ENCODE measurements at places on chromosomes 4 and X.

DNA sequence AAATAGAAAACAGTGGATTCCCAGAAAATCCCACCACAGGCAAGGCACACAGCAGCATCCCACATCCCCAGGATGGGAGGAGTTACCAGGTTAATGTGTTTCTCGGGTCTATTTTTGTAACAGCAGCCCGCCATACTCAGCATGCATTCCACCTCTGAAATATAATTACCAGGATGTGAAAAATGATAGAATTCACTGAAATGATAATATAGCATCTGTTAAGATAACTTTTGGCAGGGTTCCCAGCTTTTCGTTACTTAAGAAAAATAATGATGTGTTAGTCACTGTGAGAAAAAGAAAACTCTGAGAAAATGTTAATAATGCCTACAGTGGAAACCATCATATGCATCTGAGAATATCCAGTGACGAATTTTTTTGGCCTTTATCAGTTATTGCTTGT is 87.1 kb downstream of the VCX2 start:
- no peak for DNase-seq

- DNase-seq, result no peak
These were observed 91.4 kb downstream of the ANXA3 start for GRCh38 chr4:78642934-78643333.

- DNase-seq, result no peak
These were observed 145.1 kb downstream of the TBL1X start for GRCh38 chrX:9609987-9610386.

DNA sequence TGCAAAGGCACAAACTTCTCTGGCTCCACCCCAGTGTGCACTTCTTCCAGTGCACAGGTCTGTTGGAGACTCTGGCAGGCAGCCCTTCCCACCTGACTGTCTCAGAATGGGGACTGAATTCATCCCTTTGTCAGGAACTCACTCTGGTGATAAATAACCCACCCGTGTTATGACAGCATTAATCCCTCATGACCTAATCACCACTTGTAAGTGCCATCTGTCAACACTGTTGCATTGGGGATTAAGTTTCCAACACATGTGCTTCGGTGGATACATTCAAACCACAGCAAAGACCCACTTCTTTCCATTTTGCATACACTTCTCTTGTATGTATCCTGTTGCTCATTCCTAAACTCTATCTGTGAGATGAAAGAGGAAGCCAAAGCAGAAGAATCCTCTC is 1002.9 kb upstream of the IGFBP7 start:
- DNase-seq, result no peak

DNA sequence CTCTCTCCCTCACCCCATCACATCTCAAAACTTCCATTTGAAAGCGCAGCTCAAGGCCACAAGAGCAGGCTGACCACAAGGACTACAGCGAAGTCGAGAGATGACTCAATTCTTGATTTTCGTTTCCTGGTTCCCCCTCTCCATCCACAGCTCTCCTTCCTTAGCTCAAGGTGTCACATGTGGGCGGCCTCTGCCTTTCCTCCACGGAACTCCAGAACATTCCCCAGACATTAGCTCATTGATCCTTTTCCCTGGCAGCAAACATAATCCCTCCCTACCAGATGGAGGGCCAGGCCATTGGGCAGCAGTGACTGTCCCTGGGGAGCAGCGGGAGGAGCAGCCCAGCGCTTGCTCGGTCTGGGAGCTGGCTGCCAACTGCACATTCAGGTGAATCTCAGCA is 56.3 kb downstream of the CCDC149 start:
- no peak for DNase-seq

GRCh38 chrX:57156397-57157049 is 19.3 kb upstream of the SPIN2A start:
- no peak for DNase-seq

GRCh38 chrX:530726-531610 is 99.6 kb upstream of the SHOX start:
- DNase-seq, result no peak

- DNase-seq, result no peak
These were observed 28.2 kb downstream of the NELFA start for GRCh38 chr4:1980561-1981041.

GRCh38 chrX:31223817-31224216 is 152.0 kb upstream of the FTHL17 start:
- no peak for DNase-seq

DNA sequence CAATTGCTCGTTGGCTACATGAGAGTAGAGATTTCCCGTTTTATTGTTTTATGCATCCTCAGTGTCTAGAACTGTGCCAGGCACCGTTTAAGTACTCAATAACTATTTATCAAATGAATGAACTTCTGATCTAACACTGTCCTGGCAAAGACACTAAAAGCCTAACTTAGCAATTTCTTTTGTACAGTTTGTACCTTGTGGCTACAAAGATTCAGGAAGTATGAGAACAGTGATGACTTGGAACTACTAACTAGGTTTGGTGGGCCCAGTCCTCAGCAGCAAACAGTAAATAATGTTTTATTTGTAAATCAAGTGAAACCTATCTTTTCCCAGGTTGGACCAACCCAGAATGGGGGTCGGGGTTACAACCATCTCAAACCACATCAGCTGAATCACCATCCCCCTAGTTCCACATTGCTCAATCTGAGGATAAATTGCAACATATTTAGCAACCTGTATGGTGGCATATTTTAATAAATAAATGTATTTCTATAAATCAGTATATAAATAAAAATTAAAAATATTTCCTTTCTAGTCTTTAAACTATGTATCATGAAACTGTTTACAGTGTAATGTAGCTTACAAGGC is 12.3 kb upstream of the SCRG1 start:
- DNase-seq, result no peak

DNA sequence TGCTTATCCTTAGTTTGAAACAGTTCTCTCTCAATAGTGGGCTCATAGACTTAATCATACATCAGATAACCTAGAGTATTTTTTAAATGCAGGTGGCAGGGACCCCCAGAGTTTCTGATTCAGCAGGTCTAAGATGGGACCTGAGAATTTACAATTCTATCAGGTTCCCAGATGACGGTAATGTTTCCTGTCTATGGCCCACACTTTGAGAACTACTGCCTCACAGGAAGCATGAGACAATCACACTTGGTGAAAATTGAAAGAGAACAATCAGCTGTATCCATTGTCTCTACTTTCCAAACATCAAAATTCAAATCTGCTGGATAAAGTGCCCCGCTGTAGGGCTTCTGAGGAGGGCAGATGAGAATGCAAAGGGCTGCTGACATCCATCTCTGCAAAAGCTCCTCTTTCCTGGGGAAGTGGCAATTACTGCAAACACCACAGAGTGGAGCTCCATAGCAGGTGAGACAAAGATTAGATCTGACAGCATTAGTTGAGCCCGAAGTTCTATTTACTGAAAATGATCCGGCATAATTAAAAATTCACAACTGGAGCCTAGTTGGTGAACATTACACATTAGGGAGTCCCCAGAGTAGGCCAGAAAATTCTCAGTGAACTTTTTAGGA is 187.8 kb upstream of the MBNL3 start:
- no peak for DNase-seq

DNA sequence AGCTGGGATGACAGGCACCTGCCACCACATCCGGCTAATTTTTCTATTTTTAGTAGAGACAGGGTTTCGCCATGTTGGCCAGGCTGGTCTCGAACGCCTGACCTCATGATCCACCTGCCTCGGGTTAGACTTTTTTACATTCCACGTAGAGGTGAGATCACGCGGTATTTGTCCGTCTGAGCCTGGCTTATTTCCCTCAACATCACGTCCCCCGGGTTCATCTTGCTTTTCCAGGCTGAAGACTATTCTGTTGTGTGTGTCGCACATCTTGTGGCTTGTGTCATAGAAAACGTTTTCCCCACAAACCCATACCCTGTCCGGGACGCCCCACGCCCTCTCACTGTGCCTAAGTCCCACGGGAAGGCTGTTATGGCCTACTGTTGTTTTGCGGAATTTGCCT is 185.3 kb downstream of the CRLF2 start:
- no peak for DNase-seq

DNA sequence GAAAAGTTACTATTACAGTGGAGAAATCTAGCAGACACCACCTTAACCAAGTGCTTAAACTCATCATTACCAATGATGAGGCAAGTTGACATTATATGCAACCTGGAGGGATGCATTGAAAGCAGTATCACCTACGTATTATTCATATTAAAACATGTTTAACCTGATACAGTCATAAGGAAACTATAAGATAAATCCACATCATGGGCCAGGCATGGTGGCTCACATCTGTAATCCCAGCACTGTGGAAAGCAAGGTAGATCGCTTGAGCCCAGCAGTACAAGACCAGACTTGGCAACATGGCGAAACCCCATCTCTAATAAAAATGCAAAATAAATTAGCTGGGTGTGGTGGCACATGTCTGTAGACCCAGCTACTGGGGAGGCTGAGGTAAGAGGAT is 22.3 kb upstream of the INTU start:
- DNase-seq, result no peak

DNA sequence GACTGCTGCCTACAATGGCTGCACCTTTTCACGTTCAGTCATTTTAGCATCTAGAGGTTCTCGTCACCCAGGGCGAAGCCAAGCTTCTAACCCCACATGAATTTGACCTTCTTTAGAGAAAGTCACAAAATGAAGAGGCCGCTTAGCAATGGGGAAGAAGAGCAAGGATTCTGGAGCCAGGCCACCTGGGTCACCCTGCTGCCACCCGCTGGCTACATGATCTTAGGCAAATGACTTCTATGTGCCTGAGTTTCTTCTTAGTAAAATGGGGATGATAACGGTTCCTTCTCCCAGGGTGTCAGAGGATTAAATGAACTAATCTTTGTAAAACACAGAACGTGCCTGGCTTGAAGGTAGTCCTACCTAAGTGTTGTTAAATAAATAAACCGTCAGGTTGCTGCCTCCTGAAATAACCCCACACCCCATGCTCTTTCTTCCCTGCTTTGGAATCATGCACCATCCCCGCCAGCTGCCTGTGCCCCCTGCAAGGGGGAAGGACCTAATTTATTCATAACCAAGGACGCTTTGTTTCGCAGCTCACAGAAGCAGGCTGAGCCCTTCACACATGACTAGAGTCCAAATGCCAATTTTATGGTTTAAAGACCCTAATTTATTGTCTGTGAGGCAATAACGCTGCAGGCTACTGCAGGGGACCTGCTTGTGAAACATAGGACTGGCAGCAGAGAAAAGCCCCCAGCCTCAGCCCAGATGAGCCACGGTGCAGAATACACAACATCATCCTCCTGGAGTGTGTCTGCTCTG is 28.6 kb upstream of the NSG1 start:
- DNase-seq, result no peak

DNA sequence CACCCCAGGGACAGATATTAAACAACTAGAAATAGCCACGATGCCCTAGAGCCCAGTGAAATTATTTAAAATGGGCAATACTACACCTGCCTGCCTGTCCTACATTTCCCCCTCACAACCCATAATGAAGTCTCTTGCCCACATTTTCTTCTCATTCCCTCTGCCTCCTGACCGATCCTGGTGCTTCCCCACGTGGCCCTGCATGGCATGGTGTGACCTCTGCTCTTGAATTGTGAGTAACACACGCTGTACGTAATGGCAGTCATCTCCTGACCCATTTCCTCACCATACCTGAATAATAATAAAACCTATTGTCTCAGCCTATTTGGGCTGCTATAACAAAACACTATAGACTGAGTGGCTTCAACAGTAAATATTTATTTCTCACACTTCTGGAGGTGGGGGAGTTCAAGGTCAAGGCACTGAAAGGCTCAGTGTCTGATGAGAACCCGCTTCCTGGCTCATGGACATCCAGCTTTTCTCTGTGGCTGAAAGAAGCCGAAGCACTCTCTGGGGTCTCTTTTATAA is 77.0 kb upstream of the ENPP6 start:
- no peak for DNase-seq

- no peak for DNase-seq
These were observed 10.0 kb downstream of the QRFPR start for GRCh38 chr4:121370729-121371325.

DNA sequence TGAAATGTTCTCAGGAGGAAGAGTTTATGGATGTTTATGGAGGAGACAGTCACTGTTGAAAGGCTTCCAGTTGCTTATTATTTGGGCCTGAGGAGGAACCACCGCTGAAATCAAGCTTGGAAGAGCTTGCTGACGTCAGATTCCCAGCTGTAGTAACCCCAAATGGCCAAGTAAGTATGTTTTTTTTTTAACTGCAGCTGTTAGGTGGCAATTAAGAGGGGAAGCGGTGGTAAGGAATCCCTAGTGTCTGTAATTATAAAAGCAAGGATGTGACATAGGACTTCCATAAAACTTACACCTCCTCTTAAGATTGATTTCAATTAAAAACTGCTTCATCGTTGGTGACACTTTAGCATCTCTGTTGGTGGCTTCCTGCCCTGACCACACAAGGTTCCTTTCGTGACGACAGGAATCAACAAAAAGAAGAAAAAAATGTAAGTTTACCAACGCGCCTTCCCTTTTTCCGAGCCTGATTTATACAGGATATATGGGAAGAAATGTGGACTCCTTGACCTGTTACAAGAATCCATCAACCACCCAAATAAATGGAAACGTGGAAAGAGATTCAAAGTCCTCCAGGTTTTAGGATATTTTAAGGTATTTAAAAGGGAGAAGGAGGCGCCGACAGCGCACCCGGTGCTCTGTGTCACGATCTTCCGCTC is 884 bp downstream of the RELL1 start:
- no peak for DNase-seq

DNA sequence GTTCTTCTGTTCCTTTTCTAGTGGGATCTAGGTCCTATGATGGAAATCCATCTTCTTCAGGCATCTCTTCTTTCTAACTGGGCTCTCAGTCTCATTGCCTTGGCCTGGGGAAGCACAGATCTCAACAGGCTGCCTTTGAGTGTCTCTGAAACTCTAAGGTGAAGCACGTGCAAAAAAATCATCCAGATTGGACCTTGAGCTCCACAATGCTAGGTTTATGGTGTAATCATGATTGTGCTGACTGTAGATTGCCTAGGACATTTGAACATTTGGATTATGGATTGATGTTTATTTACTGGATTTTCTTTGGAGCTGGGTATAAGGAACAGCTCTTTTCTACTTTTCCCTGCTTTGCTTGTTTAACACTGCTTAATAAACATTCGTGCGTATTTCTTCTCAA is 191.5 kb upstream of the NR3C2 start:
- DNase-seq, result no peak

- DNase-seq, result peak; percentile 86
These were observed 1.6 kb downstream of the MSL3 start for GRCh38 chrX:11759461-11760311.

DNA sequence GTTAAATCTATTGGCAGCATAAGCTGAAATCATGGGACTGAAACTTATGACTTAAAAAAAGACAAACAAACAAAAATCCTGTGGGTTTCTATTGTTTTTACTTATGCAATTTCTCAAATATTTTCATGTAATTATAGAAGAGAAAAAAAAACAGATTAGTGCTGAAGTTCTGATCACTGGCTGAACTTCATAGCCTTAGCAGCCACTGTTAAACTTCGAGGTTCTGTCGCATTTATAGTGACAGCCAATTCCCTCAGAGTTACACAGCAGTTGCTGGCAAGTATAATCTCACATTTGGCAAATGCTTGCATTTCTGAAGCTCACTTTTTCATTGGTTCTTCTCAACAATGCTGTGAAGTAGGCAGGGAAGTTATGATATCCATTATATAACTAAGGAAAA is 748.9 kb upstream of the MAGEB2 start:
- DNase-seq, result no peak
